ENCODE measurements at places on chromosomes 3 and 15.

- DNase-seq = no peak
Observed at GRCh38 chr3:116614795-116615362, 94.7 kb upstream of the TUSC7 start.

- no peak for DNase-seq
Observed at GRCh38 chr3:33145901-33146580, 32.2 kb downstream of the CRTAP start.

DNA sequence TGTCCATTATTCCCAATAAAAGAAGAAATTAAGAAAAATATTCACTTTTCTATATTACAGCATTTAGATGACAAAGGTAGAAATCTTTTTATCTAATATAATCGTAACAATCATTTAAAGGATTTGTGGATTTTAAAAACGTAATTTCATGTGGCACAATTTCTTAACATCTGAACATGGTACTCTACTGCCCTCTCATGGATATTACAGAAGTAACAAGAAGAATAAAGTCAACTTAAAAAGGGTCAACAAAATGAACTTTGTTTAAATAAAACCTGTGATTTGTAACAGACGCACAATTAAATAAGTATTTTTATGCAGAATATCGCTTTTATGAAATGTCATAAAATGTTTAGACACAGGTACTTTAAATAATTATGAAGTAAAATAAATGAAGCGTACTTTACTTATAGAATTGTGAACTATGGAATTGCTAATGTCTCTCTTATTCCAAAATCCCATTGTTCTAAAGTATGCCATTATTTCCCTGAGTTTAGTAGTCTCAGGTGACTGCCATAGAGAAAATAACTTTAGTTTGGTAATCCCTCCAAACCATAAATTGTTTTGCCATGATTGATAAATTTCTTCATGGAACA lies 366.8 kb upstream of the ZNF385D start:
- no peak for DNase-seq

- DNase-seq = no peak
Observed at GRCh38 chr15:27646531-27646930, 452.6 kb downstream of the OCA2 start.

- DNase-seq = no peak
Observed at GRCh38 chr15:40250304-40250656, 11.4 kb downstream of the PAK6 start.

- DNase-seq = no peak
Observed at GRCh38 chr3:143865302-143865701, 17.0 kb upstream of the SLC9A9 start.

GRCh38 chr15:98953968-98954367 lies 53.6 kb downstream of the PGPEP1L start:
- DNase-seq = no peak

- peak; percentile 6 for DNase-seq
Observed at GRCh38 chr3:184740509-184741258, 28.8 kb upstream of the MAGEF1 start.

GRCh38 chr15:62841269-62841628 lies 201.3 kb upstream of the TPM1 start:
- DNase-seq = no peak

- DNase-seq = no peak
Observed at GRCh38 chr15:64161688-64162477, 939 bp downstream of the PPIB start.

GRCh38 chr3:46303240-46303639 lies 50.7 kb upstream of the CCR2 start:
- no peak for DNase-seq

- no peak for DNase-seq
Observed at GRCh38 chr3:148790370-148790769, 37.2 kb upstream of the CPB1 start.

GRCh38 chr3:45275006-45275704 lies 49.1 kb upstream of the TMEM158 start:
- DNase-seq = no peak

- no peak for DNase-seq
Observed at GRCh38 chr3:21876782-21877181, 125.8 kb upstream of the ZNF385D start.
